ENCODE measurements at places on chromosomes 4 and X.

GRCh38 chrX:109872021-109872732, 130.7 kb upstream of the TMEM164 start:
- DNase-seq = no peak

DNA sequence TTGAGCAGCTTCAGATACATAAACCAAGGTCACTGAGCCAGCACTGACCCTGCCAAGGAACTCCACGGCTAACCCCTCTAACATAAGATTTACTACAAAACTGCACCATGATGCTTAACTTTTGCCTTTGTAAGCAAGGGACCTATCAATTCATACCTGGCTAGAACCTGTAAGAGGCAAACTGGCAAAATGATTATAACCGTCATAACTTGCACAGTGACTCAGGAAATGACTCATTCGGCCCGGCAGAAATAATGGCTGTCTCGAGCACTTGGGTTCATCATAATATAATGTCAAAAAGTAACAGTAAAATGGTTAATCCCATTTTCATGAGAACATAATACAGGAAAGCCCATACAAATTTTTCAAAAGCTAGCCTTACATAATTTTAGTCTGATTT, 17.2 kb downstream of the RASGEF1B start:
- DNase-seq = peak; percentile 14

DNA sequence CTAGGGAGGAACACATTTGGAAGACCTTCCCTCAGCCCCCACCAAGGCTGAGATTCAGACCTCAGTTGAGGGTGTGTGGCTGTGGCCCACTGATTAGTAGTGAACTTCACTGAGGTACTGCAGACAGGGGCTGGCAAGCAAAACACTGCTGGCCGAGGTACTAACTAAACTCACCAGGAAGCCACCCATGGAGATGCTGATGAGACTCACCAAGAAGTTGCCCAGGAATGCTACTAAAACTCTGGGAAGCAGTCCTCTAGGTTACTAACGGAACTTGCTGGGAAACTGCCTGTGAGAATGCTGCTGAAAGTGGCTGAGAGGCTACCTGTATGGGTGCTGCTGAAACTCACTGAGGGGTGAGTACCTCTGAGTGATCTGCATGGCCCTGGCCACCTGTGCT, 372.4 kb upstream of the RPS6KA3 start:
- DNase-seq = no peak

DNA sequence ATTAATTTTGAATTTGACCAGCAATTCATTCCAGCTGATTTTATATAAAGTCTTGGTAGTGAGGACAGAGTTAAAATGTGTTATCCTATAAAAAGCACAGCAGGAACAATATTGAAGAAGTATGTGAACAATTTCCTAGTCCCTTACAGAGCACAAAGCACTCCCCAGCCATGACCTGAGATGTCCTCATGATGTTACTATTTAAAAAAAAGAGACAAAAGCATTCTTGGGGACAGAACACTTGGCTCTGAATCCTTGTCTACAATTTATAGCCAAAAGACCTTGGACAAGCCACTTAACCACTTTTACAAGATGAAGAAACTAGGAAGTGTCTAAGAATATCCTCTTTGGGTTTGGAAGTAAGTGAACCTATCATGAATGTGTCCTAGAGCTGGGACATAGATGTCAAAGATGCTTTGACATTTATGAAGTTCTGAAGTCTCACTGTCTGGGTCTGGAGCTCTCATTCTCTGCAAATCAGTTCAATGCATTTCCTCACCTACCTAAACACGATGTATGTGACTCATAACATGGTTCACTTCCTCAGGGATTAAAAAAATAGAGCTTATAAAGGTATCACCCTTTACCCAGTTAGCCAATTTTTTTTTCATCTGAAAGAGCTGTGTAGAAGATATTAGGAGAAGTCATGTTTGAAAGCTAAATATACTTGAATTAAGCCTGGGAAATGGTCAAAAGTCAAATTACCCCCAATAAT, 61.4 kb downstream of the IGFBP7 start:
- no peak for DNase-seq

DNA sequence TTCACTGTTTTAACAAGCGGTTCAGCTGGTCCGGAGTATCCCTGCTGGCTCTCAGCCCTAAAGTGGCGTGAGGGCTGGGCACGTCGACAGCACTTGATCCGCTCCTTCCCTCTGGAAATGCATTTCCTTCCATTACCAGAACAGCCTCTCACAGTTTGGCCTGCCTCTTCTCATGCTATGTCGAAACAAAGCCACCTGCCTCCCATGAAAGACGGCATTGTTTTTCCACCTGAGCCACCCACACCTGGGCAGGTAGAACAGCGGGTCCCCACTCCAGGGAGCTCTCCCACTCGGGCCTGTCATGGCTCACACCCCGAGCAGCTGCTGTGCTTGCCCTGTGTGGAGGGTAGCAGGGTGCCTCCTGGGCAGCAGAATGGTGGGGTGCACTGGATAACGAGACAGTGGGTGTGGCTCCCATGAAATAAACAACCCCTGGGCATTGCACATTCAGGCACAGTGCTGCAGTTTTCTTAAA, 86.2 kb downstream of the FHDC1 start:
- DNase-seq = no peak

GRCh38 chrX:140431521-140431920, 73.3 kb downstream of the SOX3 start:
- no peak for DNase-seq

DNA sequence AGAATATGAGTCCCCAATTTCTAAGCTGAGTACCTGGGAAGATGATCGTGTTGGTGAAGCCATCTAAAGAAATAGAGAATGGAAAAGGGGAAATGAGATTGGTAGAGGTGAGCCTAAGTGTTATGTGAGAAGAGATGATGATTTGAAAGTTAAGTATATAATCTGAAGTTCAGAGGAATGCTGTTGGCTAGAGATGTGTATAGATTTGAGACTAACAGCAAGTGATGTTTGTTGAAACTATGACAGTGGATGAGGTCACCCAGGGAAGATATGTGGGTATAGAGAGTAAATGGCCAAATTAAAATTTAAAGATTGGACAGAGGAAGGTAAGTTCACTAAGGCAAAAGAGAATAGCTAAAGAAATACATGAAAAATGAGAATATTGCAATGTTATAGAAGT, 324.2 kb downstream of the MAPK10 start:
- DNase-seq = no peak

- no peak for DNase-seq
Measured at GRCh38 chr4:84753321-84753972, 170.5 kb downstream of the CDS1 start.

GRCh38 chr4:6405397-6405706, 67.1 kb downstream of the PPP2R2C start:
- DNase-seq = no peak

DNA sequence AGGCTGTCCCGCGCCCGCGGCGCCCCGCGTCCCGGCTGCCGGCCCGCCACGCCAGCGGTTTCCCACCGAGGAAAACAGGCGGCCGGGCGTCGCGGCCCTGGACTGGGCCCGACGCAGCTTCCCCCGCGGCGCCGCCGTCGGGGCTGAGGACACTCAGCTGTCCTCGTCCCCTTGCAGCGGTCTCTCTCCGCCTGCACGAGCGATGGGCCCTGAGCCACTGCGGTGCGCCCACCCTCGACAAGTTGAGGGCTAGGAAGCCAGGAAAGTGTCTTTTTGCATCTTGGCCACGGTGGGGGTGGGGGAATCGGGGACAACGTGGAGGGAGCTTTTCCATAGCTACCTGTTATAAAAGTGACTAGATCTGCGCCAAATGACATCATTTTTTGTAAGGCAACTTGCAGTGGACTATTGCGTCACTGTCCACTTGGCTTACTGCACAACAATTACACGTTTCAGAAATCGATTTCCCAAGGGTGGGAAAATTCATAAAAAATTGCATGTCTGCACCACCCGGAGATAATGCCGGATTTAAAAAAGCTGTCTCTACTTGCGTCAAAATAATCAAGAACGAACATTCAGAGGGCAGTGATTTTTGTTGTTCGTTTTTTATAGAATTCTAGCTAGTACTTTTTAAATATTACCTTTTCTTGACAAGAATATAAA, 1.1 kb downstream of the KLHL15 start:
- DNase-seq = peak; percentile 3

DNA sequence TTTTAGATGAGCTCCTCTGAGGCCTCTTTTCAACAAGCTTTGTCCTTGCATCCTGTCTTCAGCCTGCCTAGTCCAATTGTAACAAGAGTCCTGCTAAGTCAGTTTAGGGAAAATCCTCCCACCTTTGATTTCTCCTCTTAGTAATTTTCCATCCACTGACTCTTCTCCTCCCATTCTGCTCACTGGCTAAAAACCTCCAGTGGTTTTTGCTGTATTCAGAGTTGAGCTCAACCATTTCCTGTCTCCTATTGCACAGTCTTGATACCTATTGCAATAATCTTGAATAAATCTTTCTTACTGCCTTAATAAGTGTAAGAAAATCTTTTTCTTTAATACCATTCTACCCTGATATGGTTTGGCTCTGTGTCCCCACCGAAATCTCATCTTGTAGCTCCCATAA, 117.8 kb upstream of the ENPP6 start:
- DNase-seq = no peak

- no peak for DNase-seq
Measured at GRCh38 chr4:117811731-117812130, 222.6 kb upstream of the NDST3 start.

GRCh38 chr4:85298037-85298436, 176.9 kb upstream of the ARHGAP24 start:
- DNase-seq = no peak

DNA sequence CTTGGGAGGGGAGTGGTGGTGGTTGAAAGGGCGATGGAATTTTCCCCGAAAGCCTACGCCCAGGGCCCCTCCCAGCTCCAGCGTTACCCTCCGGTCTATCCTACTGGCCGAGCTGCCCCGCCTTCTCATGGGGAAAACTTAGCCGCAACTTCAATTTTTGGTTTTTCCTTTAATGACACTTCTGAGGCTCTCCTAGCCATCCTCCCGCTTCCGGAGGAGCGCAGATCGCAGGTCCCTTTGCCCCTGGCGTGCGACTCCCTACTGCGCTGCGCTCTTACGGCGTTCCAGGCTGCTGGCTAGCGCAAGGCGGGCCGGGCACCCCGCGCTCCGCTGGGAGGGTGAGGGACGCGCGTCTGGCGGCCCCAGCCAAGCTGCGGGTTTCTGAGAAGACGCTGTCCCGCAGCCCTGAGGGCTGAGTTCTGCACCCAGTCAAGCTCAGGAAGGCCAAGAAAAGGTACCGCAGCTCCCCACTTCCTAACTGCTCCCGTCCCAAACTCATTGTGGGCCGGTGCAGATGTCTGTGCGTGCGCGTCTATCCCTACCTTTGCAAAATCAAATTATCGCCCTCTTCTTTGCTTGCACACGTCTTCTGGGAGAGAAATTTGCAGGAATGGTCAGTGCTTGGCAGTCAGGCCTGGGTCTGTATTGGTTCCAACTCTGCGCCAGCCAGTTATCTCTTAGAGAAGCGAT, 533 bp downstream of the IL15 start:
- no peak for DNase-seq

- no peak for DNase-seq
Measured at GRCh38 chrX:147899379-147900114, 12.2 kb upstream of the FMR1 start.

GRCh38 chrX:80223982-80224579, 196.2 kb upstream of the TENT5D start:
- DNase-seq = no peak

GRCh38 chrX:22559506-22559905, 286.8 kb downstream of the CBLL2 start:
- no peak for DNase-seq

DNA sequence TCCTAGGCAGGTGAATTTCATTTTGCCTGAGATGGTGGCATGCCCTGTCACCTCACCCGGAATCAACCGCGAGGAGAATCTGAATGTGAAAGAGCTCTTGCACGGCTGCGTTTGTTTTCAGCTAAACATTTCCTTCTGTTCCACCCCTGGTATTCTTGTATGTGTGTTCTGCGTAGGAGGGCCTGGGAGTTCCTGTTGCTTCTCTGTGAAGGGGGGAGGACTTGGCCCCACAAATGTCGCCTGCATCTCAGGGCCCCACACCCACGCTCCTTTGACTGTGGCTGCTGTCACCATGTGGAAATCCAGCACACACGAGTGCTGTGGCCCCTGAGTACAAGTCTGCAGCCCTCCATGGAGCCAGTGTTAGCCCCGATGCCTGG, 45.8 kb upstream of the CLCN4 start:
- peak; percentile 56 for DNase-seq

Data from activated T-cell treated with anti-CD3 and anti-CD28 coated beads for 4 hours (primary cell).